ENCODE measurements at places on chromosomes 2 and 18. TPM values are rescaled to one million over a fixed set of nuclear protein-coding genes. Genes with fewer than 3 reads are reported as not detected.
A peak's percentile ranks its signal among the peaks of the same experiment; 100 is the strongest.

GRCh38 chr18:14098428-14098827 lies 33.8 kb downstream of the ZNF519 start:
- no peak for DNase-seq

DNA sequence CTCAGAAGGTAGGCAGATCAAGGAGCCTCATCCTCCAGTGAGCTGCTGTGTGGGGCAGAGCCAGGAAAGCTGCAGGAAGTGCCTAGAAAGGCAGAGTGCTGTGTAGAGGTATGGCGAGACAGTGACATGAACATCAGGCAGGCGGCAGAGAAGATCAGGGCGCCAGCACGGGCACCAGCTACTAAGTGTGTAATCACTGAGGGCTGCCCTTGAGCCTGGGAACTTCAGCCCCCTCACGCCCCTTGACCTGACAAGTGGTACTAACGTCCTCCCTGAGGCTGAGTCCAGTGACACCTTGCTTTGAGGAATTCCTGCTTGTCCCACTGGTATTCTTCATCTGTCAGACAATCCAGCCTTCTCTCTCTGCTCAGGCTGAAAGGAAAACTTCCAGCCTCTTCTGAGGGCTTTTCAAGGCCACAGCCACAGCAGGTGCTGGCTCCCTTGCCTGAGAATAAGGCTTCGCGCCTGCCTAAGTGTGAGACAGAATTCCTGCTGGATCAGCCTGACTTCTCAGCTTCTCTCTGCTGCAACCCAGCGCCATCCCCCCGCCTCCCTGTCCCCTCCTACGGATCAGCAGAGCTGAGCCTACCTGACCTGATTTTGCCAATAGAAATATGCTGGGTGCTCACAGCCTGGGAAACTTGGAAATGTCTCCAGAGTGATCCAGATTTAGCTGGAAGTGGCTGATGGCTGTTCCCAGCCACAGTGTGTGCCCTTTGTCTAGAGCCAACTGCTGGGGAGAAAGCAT lies 148.0 kb downstream of the SMAD7 start:
- no peak for DNase-seq

- no peak for DNase-seq
Measured at GRCh38 chr18:23181547-23181946, 46.3 kb downstream of the CABLES1 start.

DNA sequence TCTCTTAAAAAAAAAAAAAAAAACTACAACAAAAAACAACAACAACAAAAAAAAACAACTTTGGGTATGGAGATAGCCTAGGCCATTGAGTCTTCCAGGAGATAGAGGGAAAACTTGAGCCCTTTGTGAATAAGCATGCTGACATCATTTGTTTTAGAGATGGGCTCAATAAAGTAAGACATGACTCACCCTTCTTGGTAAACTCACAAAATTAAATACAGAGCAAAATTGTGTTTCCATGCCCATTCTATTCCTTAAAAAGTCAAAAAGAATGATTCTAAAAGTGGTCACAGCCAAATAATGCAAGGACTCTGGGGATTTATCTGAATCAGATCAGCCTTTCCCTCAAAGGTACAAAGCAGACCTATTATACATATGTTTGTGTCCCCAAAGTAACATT lies 117.4 kb downstream of the ETAA1 start:
- no peak for DNase-seq

DNA sequence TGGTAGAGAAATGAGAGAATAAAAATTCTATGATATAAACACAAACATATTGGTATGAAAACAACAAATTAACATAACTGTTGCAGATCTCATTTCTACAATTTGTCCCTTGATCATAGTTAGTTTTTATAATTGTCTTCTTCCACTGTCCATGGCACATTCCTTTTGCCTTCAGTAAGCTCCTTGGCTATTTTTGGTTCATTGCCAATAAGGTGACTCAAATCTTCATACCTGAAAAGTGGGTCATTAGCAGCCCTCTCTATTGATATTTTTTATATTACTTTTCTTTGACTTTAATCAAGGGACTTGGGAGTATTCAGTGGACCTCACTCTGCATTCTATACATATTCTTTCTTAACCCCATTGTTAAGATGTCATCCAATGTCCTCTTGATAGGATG lies 552.9 kb downstream of the TDRD15 start:
- DNase-seq = no peak

The ALPG gene
- not detected for total RNA-seq

The ASB18 gene
- not detected for total RNA-seq

The PPP4R1 gene
- 34.3 TPM for total RNA-seq

The MBOAT2 gene
- total RNA-seq = 5.6 TPM

DNA sequence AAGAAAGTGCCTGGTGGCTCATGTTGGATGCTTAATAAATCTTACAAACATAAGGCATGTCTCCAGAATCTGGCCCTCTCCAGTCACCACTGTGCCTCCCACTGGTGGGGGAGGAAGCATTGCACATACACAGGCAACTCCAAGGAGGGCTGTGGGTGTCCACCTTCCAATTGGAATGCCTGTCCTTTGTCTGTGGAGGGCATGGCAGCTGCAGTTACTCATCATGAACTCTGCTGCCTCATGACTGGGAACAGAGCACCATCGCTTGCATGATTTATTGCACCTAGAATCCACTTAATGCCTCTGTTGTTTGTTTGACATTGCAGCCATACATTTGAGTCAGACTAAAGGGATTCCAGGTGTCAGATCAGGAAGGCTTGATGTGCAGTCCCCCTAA lies 278.9 kb downstream of the PRKCE start:
- DNase-seq = peak; percentile 22

DNA sequence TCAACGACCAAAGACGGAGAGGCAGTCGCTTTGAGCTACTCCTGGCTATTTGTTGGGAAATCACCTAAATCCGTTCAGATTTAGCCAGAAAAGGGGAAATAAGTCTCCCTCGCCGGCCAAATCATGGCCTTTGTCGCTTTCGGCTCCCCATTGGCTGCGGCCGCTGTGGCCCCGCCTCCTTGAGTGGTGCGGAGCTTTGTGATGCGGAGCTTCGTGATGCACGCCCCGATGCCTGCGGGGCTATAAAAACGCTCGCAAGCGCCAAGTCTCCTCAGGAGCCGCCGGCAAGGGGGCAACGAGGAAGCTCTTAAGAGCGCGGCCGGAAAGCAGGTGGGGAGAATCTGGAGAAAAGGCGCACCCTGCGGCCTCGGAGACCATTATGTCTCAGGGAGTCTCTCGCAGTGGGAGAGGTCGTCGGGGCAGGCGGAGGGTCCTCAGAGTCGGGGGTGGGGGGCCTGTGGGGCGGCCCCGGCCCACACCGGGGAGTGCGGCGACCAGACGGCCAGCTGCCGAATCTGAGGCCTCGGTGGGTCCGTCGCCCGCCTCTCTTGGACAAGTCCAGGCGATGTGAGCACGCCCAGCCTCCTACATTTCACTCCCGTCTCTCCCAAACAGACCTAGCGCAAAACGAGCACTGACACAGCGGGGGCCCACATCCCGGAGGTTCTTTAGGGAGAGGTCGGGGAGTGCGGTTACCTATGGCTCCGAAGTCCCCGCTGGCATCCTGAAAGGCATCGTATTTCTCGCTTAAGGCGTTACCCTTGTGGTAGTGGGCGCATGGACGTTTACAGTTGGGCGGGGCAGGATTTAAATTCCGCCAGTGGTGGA lies at the start of gene CABYR:
Gene CABYR (plus strand): TSS at position 274 of the 828 bp plus-strand sequence. CDS start 4,053 bp downstream, outside the sequence.
- DNase-seq = peak; percentile 39

The ANKRD30B gene
- not detected for total RNA-seq

DNA sequence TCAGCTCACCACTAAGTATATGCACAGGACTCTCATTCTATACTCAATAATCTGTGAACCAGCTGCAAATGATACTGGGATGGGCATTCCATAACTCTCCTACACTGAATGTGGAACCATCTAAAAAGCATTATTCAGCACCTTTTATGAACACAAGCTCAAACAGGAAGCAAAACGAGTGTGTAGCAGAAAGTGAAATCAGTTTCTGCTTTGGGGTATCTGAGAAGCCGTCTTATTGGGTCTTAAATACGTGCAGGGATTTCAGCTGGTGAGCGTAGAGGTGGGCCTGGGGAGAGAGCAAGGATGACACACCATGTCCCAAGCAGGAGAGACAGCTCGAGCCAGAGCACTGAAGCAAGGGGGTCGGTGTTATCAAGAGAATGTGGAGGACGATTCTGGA lies 120.0 kb upstream of the TTN start:
- DNase-seq = no peak

- no peak for DNase-seq
Measured at GRCh38 chr18:12911025-12911928, 27.2 kb upstream of the PTPN2 start.

DNA sequence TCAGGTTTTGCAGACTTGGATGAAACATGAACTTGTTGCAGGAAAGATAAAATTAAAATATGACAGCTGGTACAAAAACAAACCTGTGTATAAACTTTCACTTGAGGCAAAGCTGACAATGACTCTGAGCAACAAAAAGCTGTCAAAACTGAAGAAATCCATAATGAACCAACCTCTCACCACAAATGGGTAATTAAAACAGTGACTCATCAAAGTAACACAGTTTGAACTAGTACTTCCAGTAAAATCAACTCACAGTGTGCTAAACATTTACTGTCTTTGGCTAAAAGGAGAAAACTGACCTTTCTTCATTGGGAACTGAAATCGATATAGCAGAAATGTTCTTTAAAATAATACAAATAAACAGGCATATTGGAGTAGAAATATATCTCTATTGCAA lies 209.7 kb downstream of the WDPCP start:
- no peak for DNase-seq

The FAM136A gene
- total RNA-seq = 23.7 TPM

GRCh38 chr2:160835166-160835565 lies 325.1 kb upstream of the TANK start:
- DNase-seq = no peak

- no peak for DNase-seq
Measured at GRCh38 chr18:33232318-33232626, 208.2 kb downstream of the CCDC178 start.

- no peak for DNase-seq
Measured at GRCh38 chr2:237319887-237320286, 94.1 kb downstream of the COL6A3 start.

GRCh38 chr2:220079595-220079994 lies 452.2 kb downstream of the SLC4A3 start:
- no peak for DNase-seq

The UGT1A10 gene
- total RNA-seq = 0.12 TPM

DNA sequence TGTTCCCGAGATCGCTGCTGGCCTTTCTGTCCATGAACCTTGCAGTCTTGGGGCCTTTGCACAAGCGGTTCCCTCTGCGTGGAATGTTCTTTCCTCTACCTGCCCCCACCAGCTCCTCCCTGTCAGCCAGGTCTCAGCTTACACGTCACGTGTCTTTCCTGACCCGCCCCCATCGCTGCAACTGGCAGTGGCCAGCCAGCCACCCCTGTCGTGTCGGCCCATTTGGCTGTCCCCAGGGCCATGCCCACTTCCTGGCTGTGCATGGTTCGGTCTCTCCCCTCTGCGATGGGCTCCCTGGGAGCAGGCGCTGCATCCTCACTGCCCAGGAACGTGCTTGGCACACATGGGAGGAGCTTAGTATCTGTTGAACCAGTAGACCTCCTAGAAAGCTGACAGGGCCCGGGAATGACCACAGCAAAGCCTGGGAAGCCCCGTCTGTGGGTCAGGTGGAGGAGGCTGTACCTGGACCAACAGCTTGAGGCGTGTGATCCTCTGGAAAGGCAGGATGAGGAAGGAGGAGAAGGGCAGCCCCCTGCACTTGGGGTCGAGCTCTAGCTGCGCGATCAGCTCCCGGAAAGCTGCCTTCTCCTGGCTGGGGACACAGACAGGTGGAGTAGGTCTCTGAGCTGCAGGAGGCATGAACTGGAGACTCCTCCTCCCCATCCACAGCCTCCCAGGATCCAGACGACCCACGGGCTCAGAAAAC lies 21.0 kb downstream of the SNORC start:
- DNase-seq = no peak

DNA sequence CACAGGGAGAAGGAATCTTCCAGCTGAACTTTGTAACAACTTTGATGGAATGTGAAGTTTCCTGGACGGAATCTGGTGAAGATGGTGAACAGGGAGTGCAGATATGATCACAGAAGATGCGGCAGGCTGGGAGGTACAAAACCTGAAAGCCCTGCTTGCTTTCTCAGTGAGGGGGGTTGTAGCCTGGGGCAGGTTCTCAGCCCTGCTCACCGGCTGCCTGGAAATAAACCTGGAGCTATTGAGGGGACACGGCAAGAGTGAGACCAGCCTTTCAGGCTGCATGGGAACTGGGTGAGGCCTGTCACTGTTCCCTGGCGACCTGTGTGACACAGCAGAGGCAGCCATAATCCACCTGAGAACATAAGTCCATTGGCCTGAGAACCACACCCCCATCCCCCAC lies 174.8 kb downstream of the LCLAT1 start:
- no peak for DNase-seq

GRCh38 chr2:8620611-8621382 lies 61.1 kb upstream of the ID2 start:
- DNase-seq = no peak

DNA sequence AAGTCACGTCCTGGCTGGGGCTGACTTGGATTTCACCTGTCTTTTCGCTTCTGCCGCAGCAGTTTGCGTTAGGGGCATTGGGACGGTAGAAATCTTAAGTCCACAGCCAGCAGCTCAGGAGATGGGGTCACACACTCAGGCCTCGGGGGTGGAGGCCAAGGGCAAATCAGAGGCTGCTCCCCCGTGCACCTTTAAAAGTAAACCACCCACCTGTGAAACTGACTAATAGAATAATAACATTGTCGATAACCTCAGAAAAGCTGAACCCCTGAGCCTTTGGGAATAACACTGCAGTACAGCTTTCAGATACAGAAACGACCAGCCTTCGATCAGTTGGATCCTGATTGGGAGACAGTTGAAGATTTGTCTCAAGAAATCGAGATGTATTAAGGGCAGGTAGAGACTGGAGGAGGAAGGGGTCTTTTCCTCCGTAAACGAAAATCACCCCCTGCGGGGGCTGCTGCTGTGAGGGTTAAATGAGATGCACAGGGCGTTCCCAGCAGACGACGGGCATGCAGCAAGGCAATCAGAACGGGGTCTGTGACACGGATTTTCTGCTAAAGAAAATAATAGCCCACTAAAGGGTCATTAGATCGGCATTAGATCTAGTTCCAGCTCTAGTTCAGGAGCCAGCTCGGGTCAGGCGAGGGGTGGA lies 16.4 kb upstream of the NFATC1 start:
- DNase-seq = no peak

The DHRS9 gene
- total RNA-seq = not detected

GRCh38 chr18:21904856-21905255 lies 164.3 kb downstream of the MIB1 start:
- DNase-seq = no peak

The LANCL1 gene
- 19.7 TPM for total RNA-seq

The TEX51 gene
- not detected for total RNA-seq

- DNase-seq = no peak
Measured at GRCh38 chr18:27808683-27809082, 368.2 kb downstream of the CDH2 start.

GRCh38 chr2:27280826-27281225 lies 1.4 kb upstream of the TRIM54 start:
- DNase-seq = no peak

- DNase-seq = no peak
Measured at GRCh38 chr18:9973470-9973869, 59.7 kb downstream of the VAPA start.

The STARD6 gene
- total RNA-seq = not detected

DNA sequence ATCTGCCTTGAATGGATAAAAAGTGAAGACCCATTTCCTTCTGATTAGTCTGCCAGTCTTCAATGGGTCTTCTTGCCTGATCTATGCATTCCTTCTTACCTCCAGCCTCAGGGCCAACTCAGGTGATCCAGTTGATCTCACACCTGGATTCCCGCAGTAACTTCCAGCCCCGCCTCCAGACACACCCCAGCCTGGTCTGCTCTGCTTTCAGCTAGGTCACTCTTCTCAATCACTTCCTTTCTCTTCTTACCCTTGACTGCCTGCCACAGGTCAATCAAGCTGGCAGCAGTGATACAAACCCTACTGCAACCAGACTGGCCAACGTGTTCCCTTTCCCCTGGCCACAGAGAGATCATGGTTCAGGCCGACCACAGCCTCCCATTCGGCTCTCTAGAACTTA lies 263.6 kb downstream of the ZNF516 start:
- no peak for DNase-seq

All from gastrocnemius medialis (tissue), 4 donors.